ENCODE measurements at places on chromosomes 5 and 9. TPM values are rescaled to one million over a fixed set of nuclear protein-coding genes. Genes with fewer than 3 reads are reported as not detected.

DNA sequence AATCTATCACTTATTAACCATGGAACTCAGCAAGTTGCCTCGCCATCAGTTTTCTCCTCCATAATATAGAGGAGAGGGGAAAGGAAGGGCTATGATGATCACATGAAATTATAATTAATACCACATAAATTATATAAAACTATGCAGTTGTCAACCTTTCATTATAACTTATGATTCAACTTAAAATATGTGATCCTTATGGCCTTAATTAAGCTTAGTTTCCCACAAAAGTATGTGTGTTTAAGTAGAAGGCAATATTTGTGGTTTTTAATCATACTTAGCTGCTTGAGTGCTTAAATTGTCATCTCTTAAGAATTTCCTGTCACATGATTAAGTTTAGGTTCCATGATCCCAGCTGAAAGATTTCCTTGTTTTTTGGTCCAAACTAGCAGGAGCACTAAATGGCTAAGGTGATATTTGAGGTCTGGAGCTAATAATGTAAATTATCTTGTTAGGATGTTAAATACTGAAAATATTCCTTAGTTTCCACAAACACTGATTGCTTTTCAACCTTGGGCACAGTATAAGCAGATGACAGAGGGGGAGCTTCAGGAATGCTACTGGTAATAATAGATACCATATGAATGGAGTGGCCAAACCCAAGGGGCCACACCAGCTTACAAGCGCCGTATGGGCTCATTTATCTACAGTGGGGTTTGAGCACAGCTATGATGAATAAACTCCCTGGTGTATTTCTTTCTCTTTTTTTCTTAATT, 26.4 kb upstream of the F2R start:
- DNase-seq, result no peak

DNA sequence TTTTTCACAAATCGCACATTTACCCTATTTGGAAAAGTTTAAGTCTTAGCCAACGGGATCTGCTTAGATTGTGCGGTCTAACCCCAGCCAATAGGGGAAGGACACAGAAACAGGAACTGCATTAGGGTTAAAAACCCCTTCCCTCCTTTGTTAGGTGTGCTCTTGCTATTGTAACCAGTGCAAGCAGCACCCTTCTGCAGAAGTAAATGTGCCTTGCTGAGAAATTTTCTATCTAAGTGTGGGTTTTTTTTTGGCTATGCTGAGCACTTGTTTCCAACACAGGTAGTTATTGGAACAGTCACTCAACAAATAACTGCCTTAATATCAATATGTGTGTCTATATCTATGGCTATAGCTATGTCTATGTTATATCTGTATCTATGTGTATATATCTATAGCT, 190.0 kb downstream of the TRIM32 start:
- DNase-seq, result no peak

- DNase-seq, result no peak
Measured at GRCh38 chr9:4508246-4508906, 18.1 kb downstream of the SLC1A1 start.

DNA sequence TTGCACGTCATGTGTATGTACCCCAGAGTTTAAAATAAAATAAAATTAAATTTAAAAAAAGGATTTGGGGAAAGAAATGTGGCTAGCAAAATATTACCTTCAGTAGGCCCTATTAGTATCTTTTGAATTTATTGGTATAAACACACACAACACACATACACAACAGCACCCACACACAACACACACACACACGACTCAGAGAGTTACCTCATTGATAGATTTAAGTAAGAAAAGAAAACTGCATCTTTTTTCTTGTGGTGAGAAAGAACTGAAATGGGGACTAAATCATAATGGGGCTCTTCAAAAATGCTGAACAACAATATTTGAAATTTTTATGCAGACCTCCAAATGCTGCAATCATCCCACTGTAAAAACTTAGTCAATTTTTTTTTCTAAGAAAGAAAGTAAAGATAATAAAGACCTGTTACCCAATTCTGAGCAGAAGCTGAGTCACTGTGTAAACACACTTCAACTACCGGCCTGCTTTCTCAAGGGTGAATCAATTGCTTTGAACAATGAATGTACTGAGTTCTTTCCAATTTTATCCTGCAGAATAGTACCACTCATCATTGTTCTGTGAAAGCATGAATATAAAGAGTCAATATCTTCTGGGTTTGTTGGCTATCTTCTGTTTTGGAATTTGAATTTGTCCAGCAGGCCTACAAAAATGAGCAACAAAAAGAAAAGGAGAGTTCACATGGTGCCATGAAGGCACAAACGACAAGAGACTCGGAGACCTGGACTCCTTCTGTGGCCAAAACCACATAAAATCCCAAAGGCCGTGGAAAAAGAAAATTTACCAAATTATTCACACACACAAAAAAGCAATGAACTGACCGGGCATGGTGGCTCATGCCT, 57.9 kb upstream of the CCNG1 start:
- DNase-seq, result no peak

DNA sequence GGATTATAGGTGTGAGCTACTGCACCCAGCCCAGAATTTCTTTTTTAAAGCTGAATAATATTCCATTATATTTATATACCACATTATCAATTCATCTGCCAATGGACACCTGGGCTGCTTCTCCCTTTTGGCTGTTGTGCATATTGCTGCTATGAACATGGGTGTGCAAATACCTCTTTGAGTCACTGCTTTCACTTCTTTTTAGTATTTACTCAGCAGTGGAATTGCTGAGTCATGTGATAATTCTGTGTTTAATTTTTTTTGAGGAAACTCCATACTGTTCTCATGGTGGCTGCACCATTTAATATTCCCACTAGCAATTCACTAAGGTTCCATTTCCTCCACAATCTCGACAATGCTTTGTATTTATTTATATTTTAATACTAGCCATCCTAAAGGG, 36.1 kb upstream of the KIF4B start:
- DNase-seq, result no peak

DNA sequence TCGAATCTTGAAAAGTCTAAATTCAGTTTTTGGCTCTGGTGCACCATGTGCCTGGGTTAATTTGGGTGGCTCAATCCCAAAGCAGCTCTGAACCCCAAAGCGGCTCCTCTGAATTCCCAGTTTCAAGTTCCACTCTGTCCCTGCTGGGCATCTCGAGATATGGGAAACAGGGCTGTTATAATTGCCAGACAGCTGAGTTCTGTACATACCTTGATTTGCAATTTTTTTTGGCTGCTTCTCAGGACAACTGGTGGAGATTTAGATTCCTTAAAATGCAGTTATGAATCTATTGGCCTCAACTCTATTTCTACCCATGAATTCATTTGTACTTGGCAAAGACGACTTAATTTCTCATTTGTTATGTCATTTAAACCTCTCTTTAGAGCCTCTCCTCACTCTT, 808.5 kb downstream of the TLE4 start:
- no peak for DNase-seq

GRCh38 chr5:128762661-128763306, 202.5 kb upstream of the SLC27A6 start:
- DNase-seq, result no peak

DNA sequence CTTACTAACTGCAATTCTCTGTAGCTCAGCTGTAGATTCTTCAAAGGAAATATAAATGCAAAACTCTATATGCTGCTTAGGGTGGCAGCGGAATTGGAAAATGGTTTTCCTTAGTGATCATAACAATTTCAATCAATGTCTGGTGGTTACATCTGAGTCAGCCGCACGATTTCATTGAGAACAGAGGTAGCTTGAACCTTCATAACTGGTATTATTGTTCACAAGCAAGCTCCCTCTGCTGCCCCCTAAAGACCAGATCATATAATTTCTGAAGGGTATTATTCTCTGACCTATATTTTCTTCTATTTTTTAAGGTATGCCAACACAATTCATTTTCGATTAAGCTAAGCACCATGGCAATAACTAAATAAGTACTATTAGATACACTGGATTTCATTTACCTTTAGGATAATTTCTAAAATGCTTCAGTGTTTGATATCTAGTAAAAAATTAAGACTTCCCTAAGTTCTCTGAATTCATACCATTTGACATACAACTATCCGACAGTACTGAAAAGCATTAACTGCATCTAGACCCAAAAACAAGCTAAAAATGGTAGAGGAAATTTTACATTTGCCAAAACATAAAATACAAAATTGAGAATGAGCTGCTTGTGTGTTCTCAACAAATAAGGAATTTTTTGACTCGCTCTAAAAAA, 181.1 kb upstream of the SPEF2 start:
- DNase-seq, result no peak

DNA sequence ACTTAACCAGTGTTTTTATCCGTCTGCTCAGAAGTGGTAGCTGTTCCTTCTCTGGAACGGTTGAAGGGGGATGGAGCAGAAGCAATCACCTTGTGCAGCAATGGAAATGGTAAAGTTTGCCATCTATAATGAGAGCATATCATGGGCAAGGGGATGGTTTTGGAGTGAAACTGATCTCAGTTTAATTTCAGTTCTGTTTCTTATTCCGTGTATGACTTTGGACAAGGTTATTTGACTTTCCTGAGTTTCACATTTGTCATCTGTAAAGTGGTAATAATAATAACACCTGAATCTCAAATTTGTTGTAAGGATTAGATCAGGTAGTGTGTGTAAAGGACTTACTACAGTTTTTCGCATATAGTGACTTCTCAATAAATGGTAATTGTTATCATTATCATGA, 106.1 kb downstream of the PCSK1 start:
- no peak for DNase-seq

DNA sequence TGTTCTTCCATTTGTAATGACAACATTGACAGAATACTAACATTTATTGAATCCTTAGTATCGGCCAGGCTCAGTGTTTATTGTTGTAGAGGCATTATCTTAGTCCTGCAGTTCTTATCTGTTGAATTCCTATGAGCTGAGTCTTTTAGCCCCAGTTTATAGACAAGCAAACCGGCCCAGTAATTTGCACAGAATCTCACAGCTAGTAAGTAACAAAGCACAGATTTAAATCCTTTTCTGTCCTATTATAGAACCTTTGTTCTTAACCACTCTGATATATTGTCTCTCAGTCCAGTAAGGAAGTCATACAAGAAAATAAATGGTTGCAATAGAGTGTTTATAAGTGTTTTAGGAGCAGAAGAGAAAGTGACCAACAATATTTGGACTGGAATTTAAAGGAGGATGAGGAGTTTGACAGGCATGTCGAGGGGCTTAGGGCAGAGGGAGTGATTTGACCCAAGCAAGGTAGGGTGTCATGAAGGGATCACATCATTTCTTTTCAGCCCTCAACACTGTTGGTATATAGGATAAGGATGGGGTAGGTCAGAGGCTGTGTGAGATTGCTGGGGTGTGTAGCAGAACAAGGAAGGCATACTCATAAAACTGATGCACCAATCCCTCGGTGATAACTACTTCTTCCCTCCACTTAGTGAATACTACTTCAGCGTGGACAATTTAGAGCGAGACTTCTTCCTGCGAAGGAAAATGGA, 39.5 kb downstream of the LARP1 start:
- DNase-seq, result no peak

GRCh38 chr9:129163753-129164152, 14.3 kb downstream of the IER5L start:
- no peak for DNase-seq

DNA sequence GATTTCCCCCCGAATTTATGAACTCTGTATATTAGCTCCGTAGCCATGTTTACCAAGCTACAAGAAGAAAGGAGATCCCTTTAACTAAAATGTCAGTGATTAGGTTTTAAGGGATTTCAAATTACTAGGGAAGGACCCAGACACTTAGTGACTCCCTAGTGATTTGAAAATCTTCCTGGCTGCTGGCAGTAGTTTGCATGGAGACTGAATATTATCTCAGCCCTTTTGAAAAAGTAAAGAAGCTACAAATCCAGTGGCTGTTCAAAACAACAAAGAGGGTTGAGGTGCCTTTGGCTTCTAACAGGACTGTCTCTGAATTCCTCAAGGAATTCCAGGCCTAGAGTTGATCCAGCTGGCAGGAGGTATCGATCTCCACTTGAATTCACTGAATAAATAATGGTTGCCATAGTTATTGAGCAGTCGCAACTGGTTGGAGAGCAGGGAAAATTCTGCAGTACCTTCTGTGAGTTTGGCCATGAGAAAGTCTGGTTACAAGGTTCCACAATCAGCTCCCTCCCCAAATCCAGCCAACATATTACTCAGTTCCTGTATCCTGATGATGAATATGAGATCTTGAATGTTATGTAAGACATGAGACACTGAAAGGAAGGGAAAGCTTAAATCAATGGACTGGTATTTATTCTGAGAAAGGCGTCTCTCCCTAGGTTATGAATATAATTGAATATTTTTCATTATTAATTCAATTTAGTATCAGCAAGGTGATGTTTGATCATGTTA, 37.7 kb downstream of the NR4A3 start:
- DNase-seq, result no peak

DNA sequence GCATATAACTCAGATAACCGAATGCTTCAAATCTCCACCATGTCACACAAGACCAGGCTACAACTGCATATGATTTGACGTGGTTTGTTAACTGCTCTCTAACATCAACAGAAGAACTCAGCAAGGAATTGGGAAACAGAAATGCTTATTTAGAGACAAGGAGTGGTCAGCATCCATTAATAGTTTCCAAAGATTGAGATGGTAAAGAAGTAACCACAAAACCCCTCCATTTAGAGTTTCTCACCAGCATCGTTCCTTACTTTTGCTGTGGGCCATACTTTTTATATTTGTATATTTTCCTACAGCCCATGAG, 25.2 kb downstream of the DPYSL3 start:
- no peak for DNase-seq

- no peak for DNase-seq
Measured at GRCh38 chr9:6969805-6970204, 212.0 kb downstream of the KDM4C start.

GRCh38 chr5:110092955-110093785, 403.4 kb downstream of the MAN2A1 start:
- DNase-seq, result no peak

NDST1 gene
- 42.0 TPM for total RNA-seq

NEURL1B gene
- 5.2 TPM for total RNA-seq

GFRA3 gene
- total RNA-seq, result 1.0 TPM

FIBCD1 gene
- not detected for total RNA-seq

CCDC107 gene
- 18.9 TPM for total RNA-seq

LARP1 gene
- total RNA-seq, result 146 TPM

PRRC1 gene
- 30.0 TPM for total RNA-seq

FRMD3 gene
- total RNA-seq, result 1.4 TPM

CTNNA1 gene
- 106 TPM for total RNA-seq
